Smooth muscle cell of the pulmonary artery (primary cell): ENCODE measurements at places on chromosomes 16 and 17. TPM values are rescaled to one million over a fixed set of nuclear protein-coding genes. Genes with fewer than 3 reads are reported as not detected.

Gene TLCD3B
- total RNA-seq, result 0.10 and 0.26 TPM in 2 replicates

Gene CPHXL2
- not detected in 2 replicates for total RNA-seq

Gene SLC52A1
- total RNA-seq, result 0.07 and 0.13 TPM in 2 replicates

Gene GPS1
- total RNA-seq, result 75.1 and 103 TPM in 2 replicates

Gene P2RX5
- 0.85 and 7.1 TPM in 2 replicates for total RNA-seq

Gene KRT222
- total RNA-seq, result not detected in 2 replicates

Gene CES5A
- not detected in 2 replicates for total RNA-seq

Gene RDM1
- 0.59 TPM in 1 of 2 replicates, not detected in the other for total RNA-seq

Gene RNF222
- not detected in 2 replicates for total RNA-seq

Gene KRTAP2-1
- not detected in 2 replicates for total RNA-seq

Gene RPRML
- 0.07 TPM in 1 of 2 replicates, not detected in the other for total RNA-seq

Gene MARCHF10
- total RNA-seq, result under 0.01 and 0.03 TPM in 2 replicates

Gene WFIKKN2
- 0.07 TPM in 2 replicates for total RNA-seq

Gene NPB
- 0.39 and 0.92 TPM in 2 replicates for total RNA-seq

Gene DDX28
- total RNA-seq, result 7.0 and 8.9 TPM in 2 replicates

Gene PRR15L
- total RNA-seq, result not detected in 2 replicates

Gene SLC16A13
- total RNA-seq, result 0.85 and 1.1 TPM in 2 replicates

Gene ZNF768
- 14.1 and 21.0 TPM in 2 replicates for total RNA-seq

Gene NPIPA5
- total RNA-seq, result 5.3 TPM in 1 of 2 replicates, not detected in the other

Gene NLRC3
- total RNA-seq, result under 0.01 and 0.07 TPM in 2 replicates

Gene SDK2
- total RNA-seq, result 0.10 and 0.13 TPM in 2 replicates

Gene COL1A1
- total RNA-seq, result 2,981 and 4,827 TPM in 2 replicates

Gene CALB2
- total RNA-seq, result 0.46 and 1.3 TPM in 2 replicates

Gene C16orf92
- not detected in 2 replicates for total RNA-seq
